Omental fat pad (tissue), 4 donors: ENCODE measurements at places on chromosomes 2 and 18.

DNA sequence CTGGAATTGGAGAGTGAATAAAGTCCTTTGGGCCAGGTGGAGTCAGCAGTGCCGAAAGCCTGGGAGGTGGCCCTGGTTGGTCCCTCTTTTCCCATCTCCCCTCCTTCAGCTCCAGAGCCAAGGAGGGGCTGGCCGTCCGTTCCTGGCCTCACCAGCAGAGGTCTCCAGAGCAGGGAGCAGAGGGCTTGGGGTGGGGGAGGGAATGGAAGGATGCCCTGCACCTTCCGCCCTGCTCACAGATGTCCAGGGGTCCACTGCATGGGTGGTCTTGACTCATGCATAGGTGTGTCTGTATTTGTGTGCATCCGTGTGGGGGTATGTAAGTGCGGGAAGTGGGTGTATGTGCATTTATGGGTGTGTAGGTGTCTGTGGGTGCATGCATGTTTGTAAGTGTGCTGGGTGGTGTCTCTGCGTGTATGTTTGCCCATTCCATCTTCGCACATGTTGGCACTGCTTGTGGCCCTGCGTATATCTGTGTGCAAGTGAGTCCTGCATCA is 201.8 kb downstream of the ZFP36L2 start:
- no peak for DNase-seq

GRCh38 chr2:29865512-29865911 is 55.9 kb downstream of the ALK start:
- DNase-seq, result no peak

GRCh38 chr2:230156782-230157699 is 62.7 kb downstream of the SP110 start:
- no peak for DNase-seq

DNA sequence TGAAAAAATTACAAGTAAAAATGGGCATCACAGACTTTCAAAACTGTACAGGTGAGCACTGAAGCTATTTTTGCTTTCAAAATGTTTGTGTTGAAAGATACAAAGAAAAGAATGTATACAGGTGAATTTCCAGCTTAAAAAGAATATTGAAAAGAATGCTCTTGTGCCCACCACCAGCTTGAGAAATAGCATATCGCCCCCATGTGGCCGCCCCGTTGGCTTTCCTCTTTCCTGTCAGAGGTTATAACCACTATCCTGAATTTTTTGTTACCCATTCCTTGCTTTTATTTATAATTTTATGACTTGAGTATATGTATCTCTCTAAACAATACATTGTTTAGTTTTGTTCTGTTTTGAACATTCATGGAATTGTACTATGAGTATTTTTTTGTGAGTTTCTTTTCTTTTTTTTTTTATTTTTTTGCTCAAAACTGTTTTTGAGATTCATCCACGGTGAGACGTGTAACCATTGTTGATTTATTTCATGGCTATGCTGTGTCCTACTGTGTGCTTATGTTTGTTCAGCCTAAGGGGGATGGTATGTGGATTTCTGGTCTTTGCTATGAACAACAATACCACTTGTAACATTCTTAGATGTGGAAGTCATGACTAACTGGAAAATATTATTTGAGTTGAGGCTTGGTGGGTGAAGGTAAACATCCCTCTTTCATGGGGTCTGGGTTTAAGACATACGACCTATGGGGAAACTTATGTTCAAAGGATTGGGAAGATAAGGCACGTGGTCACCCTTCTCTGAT is 11.6 kb downstream of the TRPM8 start:
- no peak for DNase-seq

DNA sequence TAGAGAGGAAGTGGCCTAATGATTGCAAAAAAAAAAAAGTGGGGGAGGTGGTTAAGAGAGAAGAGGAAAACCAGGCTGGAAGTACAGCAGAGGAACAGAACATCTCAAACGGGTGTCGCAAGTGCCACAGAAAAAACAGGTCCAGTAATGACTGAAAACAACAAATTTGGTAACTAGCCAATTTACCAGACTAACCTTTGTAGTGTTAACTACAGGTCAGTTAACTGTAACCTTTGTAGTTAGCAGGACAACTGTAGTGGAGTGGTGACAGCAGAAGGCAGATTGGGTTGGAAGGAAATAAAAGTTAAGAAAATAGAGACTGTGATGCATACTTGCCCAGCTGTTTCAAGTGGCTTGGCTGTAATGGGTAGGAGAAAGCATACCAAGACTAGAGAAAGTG is 91.4 kb upstream of the CHST9 start:
- no peak for DNase-seq

GRCh38 chr2:157786663-157787363 is 89.3 kb downstream of the ACVR1 start:
- no peak for DNase-seq

DNA sequence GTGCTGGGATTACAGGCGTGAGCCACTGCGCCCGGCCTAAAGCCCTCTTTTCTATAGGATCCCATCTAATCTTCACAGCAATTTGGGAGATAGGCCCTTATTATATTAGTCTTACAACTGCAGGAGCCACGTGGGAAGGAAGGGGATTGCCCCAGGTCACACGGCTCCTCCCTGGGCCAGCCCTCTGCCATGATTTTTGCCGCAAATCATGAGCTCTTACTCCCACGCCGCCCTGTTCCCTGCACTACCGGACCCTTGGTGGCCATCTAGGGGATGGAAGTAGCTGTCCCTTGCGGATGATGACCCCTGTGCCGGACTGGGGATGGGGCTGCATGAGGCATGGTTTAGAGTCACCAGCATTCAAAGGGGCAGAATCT is 28.4 kb upstream of the PTMA start:
- no peak for DNase-seq

- DNase-seq, result peak; percentile 31
These were observed 96.0 kb downstream of the HNMT start for GRCh38 chr2:138060301-138060635.

GRCh38 chr18:8949206-8949605 is 153.3 kb upstream of the NDUFV2 start:
- no peak for DNase-seq

GRCh38 chr18:11368020-11368419 is 218.7 kb upstream of the PIEZO2 start:
- DNase-seq, result no peak
